ENCODE measurements at places on chromosomes 13 and 19.

- DNase-seq = no peak
Observed at GRCh38 chr19:3720349-3720917, 12.2 kb downstream of the TJP3 start.

DNA sequence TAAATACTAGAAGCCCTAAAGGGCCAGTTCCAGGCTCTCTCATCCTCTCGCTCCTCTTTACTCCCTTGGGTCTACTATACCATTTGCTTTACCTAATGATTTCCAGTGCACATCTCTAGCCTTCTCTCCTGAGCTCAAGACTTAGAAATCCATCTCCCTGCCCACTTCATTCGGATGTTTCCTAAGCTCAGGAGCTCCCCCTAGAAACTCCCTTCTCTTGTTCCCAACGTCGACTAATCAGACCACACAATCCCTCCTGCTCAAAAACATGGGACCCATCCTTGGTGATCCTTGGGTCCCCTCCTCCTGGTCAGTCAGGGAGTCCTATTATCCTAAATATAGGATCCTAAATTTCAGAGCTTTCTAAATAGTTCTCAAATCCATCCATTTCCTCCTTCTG lies 21.1 kb upstream of the STK24 start:
- DNase-seq = no peak

- no peak for DNase-seq
Observed at GRCh38 chr13:97826421-97827012, 127.0 kb upstream of the IPO5 start.

GRCh38 chr19:40811478-40812341 lies 12.7 kb downstream of the EGLN2 start:
- peak; percentile 44 for DNase-seq

- DNase-seq = no peak
Observed at GRCh38 chr19:33375837-33376159, 2.3 kb downstream of the CEBPG start.

DNA sequence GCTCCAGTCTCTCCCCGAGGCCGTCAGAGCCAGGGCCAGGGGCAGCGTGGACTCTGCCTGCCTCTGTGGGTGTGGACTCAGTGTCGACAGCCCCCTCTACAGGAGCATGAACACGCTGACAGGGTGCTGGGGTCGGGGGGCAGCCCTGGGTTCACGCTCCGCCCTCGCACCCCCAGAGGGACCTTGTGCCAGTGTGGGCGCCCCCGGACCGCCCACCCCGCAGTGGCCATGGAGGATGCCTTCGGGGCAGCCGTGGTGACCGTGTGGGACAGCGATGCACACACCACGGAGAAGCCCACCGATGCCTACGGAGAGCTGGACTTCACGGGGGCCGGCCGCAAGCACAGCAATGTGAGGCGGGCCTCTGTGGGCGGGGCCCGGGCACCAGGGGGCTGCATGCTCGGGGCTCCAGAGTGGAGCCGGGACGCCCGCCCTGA lies 8.3 kb downstream of the TRPM4 start:
- DNase-seq = no peak

GRCh38 chr13:59747529-59747928 lies 416.2 kb downstream of the DIAPH3 start:
- no peak for DNase-seq

GRCh38 chr13:95100525-95101433 lies 200.5 kb downstream of the ABCC4 start:
- DNase-seq = peak; percentile 74

- no peak for DNase-seq
Observed at GRCh38 chr13:89602655-89603054, 1744.8 kb upstream of the MIR17HG start.
